NB4 (cell line): ENCODE measurements at places on chromosomes 2 and 18.
A peak's percentile ranks its signal among the peaks of the same experiment; 100 is the strongest.

- peak; percentile 20 for DNase-seq
Measured at GRCh38 chr2:106596844-106597243, 109.7 kb downstream of the CD8B2 start.

GRCh38 chr2:48755473-48755872, at the start of gene LHCGR:
TSS of gene LHCGR (minus strand) at chr2:48755724. CDS start at chr2:48755671, 53 bp downstream.
- no peak for DNase-seq

GRCh38 chr2:19104503-19104902, 253.9 kb downstream of the OSR1 start:
- DNase-seq = no peak

GRCh38 chr2:127640082-127641072, 5.6 kb upstream of the GPR17 start:
- DNase-seq = peak; percentile 70

DNA sequence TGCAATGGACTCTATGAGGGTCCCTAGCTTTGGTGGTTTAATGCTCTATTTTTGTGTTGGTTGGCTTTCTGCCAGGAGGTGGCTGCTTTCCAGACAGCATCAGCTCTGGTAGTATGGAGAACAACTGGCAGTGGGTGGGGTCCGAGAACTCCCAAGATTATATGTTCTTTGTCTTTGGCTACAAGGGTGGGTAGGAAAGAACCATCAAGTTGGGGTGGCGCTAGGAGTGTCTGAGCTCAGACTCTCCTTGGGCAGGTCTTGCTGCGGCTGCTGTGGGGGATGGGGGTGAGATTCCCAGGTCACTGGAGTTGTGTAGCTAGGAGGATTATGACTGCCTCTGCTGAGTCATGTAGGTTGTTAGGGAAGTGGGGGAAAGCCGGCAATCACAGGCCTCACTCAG, 976.1 kb upstream of the GYPC start:
- DNase-seq = no peak

DNA sequence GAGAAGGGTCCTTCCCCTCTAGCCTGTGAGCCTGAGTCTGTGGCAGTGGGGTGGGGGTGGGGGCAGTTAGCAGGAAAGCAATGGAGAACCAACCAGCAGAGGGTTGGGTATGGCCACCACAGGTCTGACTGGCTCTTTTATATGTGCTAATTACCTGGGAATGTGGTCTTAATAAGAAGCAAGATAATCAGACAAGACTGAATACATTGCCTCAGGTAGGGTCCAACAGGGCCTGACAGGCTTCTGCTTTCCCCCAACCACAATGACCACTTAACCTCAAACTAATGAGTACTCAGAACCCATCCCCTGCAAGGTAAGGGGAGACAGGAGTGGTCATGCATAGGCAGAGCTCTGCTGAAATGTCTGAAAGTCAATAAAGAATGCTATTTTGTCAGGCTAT, 39.2 kb upstream of the GALNT1 start:
- DNase-seq = no peak

DNA sequence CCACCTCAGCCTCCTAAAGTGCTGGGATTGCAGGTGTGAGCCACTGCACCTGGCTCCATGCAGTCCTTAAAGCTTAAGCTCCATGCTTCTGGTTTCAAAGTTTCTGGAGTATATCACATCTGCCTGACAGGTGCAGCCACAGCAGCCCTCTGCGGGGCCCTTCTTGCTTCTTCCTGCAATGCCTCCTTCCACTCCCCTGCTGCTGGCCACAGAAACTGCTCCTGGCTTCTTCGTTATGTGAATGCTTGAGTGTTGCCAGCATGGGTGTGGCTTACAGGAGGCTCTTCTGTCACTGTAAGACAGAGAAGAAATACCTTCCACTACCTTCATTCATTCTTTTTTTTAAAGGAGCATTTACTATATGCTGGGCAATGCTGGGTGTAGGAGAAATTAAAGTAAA, 10.1 kb upstream of the CCBE1 start:
- DNase-seq = no peak

DNA sequence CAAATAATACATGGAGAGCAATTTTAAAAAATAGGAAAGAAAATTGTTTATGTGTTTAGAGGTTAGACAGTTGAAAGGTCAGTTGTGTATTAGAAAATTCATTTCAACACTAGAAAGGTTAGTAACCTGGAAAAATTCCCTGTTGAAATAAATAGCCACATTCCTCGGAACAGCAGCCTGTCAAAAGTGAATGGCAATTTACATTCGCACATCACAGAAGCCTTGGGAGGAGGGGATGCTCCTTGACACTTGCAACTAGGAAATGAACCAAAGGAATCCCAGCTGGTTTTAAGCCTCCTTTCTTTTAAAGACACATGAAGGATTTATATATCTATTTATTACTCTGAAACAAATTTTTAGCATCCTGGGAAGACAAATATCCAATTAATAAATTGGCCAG, 653.5 kb upstream of the LRRTM4 start:
- DNase-seq = no peak

DNA sequence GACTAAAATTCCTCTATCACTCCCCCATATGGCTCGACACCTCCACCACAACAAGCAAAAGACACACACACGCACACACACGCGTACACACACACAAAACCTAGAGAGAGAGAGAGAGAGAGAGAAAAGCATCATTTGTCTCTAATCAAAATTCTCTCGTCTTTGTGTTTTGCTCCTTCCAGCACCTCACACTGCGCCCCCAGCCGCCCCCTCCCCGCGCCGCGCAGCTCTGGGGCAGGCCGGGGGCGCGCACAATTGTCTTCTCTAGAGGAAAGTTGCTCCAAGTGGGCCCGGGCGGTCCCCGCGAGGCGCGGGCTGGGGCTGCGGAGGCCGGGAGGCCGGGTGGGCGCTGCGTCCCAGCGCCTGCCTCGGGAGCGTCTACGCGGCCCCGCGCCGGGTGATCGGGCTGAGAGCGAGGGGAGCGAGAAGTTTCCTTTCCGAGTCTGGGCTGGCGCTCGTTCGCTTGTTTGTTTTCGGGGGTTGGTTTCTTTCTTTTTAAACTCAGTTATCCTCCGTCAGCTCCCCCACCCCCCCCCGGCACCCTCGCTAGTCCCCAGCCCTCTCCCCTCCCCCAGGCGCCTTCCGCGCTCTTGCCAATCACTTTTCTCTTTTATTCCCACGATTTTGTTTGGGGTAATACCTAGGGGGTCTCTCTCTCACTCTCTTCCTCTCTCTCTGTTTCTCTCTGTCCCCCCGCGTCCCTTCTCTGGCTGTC, 4.1 kb downstream of the ZEB2 start:
- DNase-seq = peak; percentile 81

- no peak for DNase-seq
Measured at GRCh38 chr18:3269241-3269913, 7.4 kb downstream of the MYL12B start.

DNA sequence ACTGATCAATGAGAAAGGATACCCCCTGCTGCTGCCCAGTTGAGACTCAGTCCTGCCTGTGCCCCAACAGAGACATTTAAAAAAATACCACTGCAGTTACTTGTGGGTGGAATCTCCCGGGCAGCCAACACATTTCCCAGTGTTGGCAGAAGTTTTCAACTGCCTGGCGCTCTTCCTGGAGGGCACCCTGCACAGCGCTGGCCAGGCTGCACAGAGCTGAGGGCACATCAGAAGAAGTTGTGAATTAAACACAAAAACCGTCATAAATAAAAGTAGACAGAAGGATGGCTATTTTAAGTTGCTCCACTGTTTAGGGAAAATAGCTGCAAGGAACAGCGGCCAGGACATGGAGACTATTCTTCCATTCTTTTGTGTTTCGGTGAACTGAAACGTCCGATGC, 110.2 kb upstream of the THOC1 start:
- no peak for DNase-seq

GRCh38 chr18:7676253-7676873, 109.2 kb downstream of the PTPRM start:
- no peak for DNase-seq

DNA sequence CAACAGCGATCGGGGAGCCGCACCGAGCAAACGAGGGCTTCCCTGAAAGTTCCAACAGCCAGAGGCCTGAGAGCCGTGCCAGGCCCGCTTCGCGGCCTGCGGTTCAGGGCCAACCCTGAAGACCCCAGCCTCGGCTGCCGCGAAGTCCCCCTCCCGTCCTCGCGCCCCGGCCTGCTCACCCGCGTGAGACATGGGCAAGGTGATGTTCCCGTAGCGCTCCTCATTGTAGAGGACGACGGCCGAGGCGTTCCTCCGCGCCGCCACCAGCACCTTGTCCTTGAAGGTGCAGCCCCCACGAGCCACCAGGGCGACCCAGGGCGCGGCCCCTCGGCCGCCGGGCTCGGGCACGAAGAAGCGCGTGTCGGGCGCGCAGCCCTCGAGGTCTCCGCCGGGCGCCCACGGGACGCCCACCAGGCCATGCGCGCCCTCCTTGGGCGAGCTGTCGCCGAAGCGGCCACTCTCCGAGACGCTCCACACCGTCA, 510 bp downstream of the RNF149 start:
- DNase-seq = peak; percentile 60

DNA sequence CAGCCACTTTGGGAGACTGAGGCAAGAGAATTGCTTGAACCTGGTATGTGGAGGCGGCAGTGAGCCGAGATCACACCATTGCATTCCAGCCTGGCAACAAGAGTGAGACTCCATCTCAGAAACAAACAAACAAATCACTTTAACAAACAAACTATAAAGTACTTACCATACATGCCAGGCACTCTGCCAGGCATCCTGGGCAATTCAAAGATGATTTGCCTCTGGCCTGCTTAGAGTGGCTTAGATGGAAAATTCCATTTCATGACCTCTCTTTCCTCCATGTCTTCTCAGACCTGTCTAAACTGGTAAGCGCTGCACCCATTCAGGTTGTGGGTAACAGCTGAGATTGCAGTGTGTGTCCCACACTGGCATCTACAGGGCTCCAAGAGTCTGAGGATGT, 273.2 kb downstream of the BCL2 start:
- no peak for DNase-seq

- no peak for DNase-seq
Measured at GRCh38 chr18:45487581-45487980, 127.7 kb upstream of the SLC14A2 start.

DNA sequence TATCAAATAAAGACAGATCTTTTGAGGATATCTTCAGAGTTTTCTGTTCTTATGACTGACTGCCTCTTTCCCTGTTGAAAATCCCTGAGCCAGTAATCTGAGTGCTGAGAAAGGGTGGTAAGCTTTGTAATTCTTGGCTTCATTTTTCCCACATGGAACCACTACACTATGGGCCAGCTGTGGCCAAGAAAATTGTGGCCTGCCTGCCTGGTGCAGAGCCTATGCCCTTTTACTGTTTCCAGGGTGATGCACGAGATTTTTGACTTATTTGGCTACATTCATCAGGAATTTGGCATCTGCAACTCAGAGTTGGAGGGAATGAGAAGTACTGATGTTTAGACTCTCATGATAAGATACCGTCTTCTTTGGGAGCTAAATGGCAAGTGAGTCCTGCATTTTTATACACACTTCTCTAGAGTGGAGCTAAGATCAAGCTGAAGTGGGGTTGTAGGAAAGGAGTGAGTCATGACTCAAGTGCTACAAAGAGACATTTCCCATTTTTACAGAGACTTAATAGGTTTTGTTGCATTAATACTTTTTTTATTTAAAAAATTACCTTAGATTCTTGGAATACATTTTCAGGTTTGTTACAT, 328.2 kb upstream of the CDH7 start:
- no peak for DNase-seq

GRCh38 chr18:74299746-74300145, 8.0 kb upstream of the CYB5A start:
- DNase-seq = no peak

DNA sequence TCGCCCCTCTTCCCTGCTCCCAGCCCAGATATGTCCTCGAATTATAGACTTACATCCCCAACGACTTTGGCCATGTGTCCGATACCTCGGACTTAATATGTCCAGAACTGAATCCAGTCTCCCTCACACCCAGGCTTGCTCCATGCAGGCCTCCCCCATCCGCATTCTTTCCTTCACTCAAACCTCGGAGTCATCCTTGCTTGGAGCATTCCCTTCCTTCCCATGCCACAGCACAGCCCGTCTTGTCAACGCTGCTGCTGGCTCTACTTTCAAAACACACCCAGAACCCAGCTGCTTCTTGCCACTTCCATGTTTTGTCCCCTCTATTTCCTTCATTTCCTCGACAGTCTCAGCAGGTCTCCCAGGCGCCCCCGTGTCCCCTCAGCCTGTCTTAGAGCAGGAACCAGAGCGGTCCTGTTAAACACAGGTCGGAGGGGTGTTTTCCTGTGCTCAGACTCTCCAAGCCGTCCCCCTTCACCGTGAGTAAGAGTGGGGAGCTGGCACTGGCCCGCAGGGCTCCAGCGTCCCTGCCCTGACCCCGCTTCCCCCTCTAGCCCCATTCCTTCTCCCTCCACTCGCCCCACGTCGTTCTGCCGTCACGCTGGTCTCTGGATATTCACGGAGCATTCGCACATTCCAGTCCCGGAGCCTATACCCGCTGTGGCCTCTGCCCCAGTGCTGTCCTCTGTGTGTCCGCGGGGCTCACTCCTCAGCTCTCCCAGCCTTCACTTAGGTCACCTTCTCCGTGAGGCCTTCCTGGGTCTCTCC, 54.4 kb downstream of the VAPA start:
- no peak for DNase-seq

GRCh38 chr2:169320561-169320960, 41.8 kb downstream of the LRP2 start:
- DNase-seq = no peak

DNA sequence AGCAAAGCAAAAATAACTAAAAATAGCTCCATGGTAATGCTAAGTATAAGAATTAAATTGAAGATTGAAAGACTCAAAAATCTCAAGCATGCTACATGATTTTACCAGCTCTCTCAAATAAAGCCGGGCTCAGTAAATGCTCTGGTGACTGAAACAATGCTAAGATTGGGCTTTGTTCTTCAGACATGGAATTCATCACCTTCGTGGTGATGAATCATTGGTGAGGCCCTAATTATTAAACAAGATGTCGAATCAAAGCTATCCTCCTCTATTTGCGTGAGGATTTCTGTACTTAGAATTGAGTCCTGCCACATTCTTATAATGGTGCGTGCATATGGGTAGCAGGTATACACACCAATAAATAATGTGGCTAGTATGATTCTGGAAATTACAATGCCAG, 58.8 kb upstream of the LRRTM1 start:
- no peak for DNase-seq

GRCh38 chr2:176126929-176127773, 2.4 kb upstream of the HOXD8 start:
- DNase-seq = peak; percentile 69

GRCh38 chr18:60202708-60203107, 169.9 kb downstream of the MC4R start:
- DNase-seq = peak; percentile 29
